ENCODE measurements at places on chromosomes 13 and 19.

- DNase-seq = no peak
Measured at GRCh38 chr13:43230989-43231388, 207.6 kb downstream of the DNAJC15 start.

GRCh38 chr13:21546372-21546771 lies 57.6 kb downstream of the MICU2 start:
- no peak for DNase-seq

GRCh38 chr19:31535691-31536460 lies 186.6 kb upstream of the TSHZ3 start:
- DNase-seq = no peak

DNA sequence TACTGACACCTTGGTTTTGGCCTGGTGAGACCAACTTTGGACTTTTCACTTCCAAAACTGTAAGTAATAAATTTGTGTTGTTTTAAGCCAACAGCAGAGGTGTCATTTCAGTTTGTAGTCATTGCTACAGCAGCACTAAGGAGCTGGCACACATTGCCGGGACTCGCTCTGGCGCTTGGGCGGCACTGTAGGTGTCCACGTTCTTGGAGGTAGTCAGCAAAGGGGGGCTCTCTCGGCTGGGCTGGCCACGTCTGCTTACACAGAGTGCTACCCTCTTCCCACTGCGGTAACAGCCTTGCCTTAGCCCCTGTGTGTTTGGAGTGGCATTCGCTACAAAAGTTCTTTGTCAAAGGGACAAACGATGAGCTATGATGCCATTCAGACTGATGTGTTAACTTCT lies 44.7 kb downstream of the HTR2A start:
- DNase-seq = no peak

GRCh38 chr13:112248862-112249592 lies 127.1 kb upstream of the SPACA7 start:
- no peak for DNase-seq

DNA sequence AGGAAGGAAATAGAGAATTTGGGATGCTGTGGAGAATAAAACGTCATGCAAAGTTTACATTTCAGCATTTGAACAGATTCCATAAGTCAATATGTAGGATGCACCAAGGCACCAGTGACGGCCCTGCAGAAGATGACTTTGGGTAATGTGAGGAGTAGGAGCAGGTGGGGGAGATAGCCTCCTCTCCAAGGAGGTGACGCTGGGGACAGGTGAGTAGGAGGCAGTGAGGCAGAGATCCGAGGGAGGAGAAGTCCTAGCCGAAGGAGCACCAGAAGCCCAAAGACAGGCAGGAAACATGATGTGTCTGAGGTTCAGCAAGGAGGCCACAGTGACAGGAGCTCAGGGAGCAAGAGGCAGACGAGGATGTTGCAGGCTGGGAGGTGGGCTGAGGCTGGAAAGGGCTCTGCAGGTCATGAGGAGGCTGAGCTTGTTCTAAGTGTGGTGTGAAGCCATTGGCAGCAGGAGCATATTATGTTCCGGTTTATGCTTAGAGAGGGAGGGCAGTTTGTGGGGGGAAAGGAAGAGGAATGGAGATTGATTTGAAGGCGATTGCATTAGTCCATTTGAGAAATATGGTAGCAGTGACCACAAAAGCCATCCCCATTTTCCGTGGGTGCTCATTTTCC lies 55.7 kb upstream of the C1QTNF9 start:
- DNase-seq = no peak

DNA sequence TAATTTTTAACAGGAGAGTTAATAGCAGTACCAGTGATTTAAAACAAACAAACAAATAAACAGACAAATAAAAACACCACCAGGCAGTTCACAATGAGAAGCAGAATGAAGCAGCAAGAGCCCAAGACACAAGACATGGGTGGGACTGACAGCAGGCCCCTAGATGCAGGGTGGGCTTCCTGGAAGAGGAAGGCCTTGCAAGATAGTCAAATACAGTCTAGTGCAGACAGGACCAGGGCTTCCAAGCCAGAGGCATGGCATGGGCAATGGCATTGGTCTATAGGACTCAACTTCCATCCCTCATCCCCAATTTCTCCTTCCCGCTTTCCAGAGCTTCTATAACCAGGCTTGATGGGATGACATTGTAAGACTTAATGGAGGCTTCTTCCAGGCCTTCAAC lies 645.1 kb downstream of the UQCRFS1 start:
- no peak for DNase-seq

- no peak for DNase-seq
Measured at GRCh38 chr13:26992951-26993719, 178.5 kb downstream of the USP12 start.

DNA sequence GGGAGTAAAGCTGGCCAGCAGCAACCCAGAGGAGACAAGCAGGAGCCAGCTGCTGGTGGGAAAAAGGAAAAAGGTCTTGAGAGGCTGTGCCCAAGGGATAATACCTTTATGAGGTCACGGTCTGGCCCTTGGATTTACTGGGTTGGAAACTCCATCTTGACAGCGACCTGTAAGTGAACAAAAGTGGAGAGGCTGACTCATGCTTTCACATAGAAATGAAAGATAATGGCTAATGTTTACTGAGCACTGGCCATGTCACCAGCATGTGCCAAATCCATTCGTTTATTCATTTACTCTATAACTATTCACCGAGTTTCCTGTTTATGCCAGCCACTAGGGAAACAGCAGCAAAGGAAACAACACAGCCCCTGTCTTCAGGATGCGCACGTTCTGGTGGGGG lies 4.7 kb downstream of the VRK3 start:
- DNase-seq = no peak

- DNase-seq = no peak
Measured at GRCh38 chr13:33717775-33718174, 100.2 kb upstream of the RFC3 start.

- DNase-seq = no peak
Measured at GRCh38 chr19:30916238-30916637, 433.0 kb downstream of the TSHZ3 start.

- no peak for DNase-seq
Measured at GRCh38 chr13:99157046-99157445, 43.6 kb upstream of the UBAC2 start.

DNA sequence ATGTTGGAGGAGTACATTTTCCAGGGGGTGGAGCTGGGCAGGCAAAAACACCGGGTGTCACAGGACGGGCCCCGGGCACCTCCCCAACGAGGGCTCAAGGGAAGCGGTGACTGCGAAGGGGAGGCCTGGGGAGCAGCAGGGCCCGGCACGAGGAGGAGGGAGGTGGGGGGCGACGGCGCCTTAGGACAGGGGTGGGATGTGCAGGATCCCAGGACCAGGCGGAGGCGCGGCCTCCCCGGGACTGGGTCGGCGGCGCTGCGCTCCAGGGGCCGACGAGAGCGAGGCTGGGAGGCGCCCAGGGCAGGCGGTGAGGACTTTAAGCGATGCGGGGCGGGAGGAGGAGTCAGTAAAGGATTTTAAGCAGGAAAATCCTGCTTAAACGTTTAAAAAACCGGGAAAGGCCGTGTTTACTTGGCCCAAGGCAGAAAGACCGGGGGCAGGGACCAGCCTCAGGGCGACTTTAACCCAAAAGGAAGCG lies 427 bp downstream of the ZNF160 start:
- DNase-seq = peak; percentile 41

DNA sequence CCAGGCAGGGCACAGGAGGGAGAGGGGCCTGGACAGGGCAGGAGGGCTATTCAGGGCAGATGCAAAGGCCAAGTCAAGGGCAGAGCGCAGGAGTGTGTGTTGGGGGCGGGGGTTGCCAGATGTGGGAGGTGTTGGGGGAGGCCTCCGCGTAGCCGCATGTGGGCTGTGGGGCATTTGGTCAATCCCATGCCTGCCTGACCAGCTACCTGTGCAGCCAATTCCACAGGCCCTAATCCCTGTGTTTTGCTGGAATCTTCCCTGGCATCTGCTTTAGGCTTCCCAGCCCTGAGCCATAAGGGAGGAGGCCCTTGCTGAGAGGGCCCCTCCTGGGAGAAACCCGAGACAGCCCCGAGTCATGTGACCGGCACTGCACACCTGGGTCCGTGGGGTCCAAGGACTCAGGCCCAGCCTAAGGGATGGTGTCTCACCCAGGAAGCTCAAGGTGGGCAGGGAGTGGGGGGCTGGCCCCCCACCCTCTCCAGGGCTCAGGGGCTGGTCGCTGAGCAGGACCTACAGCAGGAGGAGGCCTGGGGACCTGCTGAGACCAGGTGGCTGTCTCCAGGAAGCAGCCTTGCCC lies 20.3 kb downstream of the RFX1 start:
- no peak for DNase-seq

- no peak for DNase-seq
Measured at GRCh38 chr13:33032037-33032625, 15.9 kb downstream of the KL start.

GRCh38 chr19:2244125-2244411 lies 5.1 kb upstream of the AMH start:
- DNase-seq = no peak

- DNase-seq = no peak
Measured at GRCh38 chr13:53043398-53043797, 14.8 kb downstream of the OLFM4 start.
